DMS153 (cell line): ENCODE measurements at places on chromosomes 3 and 15.

DNA sequence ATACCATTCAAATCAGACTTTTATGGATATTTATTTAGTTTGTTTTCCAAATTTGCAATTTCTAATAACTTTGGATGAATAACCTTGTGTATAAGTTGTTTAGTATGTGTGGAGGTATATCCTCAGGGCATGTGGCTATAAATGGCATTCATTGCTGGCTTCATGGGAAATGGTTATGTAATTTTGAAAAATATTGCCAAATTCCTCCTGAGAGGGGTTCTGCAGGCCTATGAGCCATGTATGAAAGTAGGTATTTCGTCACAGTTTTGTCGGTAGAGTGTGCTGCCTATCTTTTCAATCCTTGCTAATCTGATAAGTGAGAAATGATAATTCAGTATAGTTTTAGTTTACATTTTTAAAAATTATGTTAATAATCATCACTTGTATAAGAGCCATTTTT is 256.4 kb upstream of the ZNF385D start:
- no peak for DNase-seq

GRCh38 chr3:189117087-189117486 is 54.7 kb upstream of the TPRG1 start:
- no peak for DNase-seq

- no peak for DNase-seq
Measured at GRCh38 chr3:74623261-74623836, 8.9 kb upstream of the CNTN3 start.

DNA sequence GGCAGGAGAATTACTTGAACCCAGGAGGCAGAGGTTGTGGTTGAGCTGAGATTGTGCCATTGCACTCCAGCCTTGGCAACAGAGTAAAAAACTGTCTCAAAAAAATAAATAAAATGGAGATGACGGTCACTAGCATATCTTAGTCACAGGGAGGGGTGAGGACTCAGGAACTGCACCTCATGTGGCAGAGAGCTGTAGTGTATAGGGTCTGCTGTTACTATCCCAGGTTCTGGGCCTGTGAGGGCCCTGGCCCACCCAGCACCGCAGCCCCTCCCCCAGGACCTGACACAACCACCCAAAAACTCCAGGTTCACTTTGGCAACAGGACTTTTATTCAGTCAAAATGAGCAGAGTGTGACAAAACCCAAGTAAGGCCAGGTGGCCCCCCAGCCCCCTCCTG is 22.3 kb downstream of the RNU5B-1 start:
- DNase-seq: no peak

GRCh38 chr3:39121621-39122020 is 14.1 kb downstream of the TTC21A start:
- DNase-seq: no peak

- DNase-seq: no peak
Measured at GRCh38 chr3:73249047-73249446, 187.6 kb downstream of the EBLN2 start.

DNA sequence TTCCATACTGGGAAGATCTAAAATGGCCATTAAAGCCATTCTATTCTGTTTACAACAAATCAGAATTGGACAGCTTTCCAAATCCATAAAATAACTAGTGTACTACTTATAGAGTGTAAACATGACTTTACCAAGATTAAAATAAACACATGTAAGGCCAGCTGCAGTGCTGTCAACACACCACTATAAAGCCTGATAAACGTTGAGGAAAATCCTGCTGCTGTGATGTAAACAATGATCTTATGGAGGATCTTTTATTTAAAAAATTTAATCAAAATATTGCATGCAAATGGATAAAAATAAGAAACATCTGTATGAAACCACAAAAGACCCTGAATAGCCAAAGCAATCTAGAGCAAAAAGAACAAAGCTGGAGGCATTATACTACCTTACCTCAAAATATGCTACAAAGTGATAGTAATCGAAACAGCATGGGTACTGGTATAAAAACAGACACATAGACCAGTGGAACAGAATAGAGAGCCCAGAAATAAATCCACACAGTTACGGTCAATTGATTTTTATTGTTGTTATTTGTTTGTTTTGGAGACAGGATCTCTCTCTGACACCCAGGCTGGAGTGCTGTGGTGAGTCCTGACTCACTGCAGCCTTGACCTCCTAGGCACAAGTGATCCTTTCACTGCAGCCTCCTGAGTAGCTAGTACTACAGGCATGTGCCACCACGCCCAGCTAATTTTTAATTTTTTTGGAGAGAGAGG is 428.8 kb upstream of the C2CD4B start:
- DNase-seq: no peak

GRCh38 chr15:66911131-66911700 is 154.2 kb upstream of the SMAD3 start:
- DNase-seq: no peak

DNA sequence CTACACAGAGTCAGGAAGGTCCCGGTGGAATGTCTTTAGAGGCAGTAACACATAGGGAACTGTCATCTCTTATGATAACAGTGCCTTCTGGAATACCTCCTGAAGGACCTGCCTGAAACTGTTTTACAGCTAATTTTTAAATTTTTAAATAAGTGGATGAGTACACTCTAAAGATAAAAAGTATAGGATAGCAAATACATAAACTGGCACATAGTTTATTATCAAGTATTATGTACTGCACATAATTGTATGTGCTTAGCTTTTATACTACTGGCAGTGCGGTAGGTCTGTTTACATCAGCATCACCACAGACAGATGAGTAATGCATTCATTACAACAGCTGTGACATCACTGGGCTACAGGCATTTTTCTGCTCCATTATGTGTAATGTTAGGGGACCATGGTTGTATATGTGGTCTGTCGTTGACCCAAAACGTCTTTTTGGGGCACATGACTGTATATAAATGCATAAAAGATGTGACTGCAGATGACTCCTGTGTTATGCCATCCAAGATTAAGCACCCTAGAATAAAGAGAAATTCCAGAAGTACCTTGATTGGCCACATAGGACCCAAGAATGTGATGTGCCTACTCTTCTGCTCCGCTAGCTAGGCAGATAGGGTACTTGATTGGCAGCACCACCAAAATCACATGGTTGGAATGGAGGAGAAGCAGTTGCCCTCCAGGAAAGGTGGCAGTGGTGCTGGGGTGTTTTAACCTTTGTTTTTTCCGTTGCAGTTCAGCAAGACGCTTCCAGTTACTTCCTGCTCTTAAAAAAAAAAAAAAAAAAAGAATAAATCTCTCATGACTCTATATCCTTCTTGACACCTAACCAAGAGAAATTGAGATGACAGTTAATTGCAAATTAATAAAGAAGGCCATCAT is 3.3 kb downstream of the VPS8 start:
- DNase-seq: no peak

DNA sequence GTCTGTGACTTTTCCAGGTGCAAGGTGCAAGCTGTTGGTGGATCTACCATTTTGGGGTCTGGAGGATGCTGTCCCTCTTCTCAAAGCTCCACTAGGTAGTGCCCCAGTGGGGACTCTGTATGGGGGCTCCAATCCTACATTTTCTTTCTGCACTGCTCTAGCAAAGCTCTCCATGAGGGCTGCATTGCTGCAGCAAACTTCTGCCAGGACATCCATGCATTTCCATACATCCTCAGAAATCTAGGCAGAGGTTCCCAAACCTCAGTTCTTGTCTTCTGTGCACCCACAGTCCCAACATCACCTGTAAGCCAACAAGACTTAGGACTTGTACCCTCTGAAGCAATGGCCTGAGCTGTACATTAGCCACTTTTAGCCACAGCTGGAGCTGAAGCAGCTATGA is 694.5 kb upstream of the BCHE start:
- no peak for DNase-seq

DNA sequence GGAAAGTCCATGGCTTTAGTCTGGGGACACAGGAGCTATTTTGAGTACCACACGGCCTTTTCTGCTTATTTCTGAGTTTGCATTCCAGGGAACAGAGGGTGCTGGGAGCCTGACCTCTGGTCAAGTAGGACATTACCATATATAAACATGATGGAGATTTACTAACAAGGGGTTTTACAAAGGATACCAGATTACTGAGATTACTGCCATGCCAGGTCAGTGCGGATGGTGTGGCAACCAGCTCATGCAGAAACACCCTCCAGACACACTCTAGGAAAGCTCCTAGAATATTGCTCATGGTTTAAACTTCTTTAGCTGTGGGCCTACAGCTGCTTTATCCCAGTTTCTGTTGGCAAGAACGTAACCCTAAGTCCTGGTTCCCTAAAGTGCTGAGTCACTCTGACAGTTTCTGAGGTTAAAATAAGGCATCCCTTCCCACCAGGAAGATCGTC is 54.3 kb upstream of the AGTR1 start:
- no peak for DNase-seq

DNA sequence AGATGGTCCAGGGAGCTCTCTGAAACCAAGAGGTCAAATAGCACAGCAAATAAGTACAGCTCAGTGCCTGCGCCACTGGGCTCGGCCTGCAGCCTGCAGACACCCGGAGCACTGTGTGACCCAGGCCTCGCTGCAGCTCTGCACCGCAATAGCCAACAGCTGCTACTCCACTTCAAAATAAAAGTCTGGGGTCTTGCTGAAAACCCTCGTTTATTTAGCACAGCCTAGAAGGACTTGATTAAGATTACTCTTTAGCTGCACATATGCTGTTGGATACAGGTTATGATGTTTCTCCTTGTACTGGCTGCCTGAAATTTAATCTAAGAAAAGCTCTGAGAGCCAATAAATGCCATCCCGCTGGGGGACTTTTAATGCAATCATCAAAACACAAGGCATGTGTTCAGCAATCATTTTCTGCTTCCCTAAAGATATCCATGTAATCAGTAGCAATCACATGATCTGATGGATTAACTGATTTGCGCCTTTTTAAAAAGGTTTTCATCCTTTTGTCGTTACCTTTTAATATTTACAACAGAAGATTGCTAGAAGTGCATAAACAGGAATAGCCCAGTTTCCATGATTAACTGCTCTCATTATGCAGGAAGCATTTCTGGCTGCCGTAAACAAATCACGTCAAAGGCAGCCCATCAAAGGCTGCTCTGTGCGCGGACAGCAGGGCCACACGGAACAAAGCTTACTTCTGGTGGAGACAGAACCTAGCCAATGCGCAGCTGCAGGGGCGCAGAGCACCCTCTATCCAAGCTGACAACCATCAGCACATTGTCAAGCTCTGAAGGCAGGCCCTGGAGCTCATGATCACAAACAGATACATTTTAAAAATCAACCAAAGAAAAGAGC is 58.8 kb downstream of the CLASP2 start:
- DNase-seq: peak; percentile 57

DNA sequence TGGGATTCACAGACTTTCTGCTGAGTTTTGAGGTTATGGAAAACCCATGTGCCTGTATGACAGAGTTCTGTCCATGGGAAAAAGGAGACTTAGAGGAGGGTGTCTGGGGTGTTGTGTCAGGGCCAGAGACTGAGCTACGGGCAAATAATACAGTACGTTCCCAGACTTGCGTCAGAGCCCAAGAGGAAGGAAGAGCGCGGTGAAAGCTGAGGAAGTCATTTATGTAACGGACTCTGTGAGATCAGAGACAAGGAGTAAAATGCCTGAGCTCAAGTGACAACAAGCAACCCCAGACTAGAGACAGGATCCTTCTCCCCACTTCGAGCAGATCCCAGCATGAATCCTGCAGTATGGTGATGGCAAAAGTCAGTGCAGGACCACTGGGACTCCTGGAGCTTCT is 368.6 kb upstream of the MCTP2 start:
- DNase-seq: no peak

DNA sequence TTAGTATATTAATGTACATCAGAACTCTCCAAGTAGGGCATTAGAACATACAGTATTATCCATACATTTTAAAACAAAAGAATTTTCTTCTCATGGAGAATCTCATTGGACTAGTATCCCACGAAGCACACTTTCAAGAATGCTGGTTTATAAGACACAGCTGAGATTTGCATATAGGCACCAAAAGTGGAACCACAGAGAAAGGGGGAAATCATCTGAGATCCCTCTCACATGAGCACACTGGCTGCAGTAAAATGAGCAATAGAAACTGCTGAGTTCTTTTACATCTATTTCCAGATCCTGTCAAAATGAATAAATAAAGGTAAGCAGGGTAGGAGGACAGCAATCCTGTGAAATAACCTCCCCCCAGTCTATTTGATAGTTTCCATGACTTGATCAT is 665.3 kb downstream of the FHIT start:
- DNase-seq: no peak

- DNase-seq: no peak
Measured at GRCh38 chr15:64070965-64071851, 22.4 kb downstream of the CIAO2A start.

DNA sequence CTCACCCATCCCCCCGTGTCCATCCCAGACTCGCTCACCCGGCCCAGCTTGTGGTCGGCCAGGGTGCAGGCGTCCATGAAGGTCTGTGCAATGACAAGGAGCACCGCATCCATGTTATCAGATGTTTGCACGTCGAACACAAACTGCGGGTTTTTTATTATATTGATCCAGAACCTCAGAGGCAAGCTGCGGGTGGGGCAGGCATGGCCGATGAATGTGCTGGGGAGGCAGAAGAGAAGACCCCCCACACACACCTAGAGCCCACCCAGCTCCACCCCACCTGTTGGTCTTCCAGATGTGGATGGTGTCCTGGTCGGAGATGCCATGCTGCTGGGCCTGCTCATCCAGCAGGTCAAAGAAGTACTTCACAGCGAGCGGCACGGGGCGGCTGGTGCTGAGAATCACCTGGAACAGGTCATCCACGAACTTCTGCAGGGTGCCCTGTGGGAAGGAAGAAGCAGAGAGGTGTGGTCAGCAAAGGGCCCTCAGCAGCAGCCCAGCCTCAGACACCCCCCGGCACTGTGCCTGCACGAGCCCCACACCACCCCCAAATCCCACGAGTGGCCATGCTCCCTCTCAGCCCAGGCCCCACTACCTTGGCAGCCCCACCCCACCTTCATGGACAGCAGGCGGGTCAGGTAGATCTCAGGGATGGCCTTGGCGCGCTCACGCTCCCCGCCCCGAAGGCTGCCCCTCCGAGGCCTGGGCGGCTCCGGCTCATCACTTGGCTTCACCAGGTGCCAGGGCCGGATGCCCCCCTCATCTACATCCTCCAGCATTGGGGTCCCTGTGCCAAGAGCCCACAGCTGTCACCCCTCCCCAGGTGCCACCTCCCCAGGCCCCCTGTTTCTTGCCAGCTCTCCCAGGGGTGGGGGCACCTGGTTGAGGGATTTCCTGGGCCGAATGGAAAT is 20.3 kb downstream of the PLXNB1 start:
- no peak for DNase-seq

- DNase-seq: peak; percentile 1
Measured at GRCh38 chr15:48393645-48394506, 62.6 kb downstream of the DUT start.

GRCh38 chr3:197748597-197749314 is 927 bp upstream of the FYTTD1 start:
- DNase-seq: no peak

DNA sequence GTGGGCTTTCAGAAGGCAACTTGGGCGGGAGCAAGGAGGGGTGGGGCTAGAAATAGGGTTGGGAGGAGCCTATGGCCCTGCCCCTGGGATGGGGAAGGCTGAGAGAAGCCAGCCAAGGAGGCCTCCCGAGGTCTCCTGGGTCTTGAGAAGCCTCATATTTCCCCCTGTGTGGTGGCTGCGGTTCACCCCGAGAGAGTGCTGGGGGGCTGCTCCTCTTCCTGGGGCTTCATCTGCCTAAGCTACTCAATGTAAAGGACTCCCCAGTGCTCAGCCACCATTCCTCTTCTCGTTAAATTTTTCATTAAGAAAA is 174.3 kb downstream of the SMAD6 start:
- DNase-seq: no peak
